Gastrocnemius medialis (tissue), 4 donors: ENCODE measurements at places on chromosomes 6 and 20.

DNA sequence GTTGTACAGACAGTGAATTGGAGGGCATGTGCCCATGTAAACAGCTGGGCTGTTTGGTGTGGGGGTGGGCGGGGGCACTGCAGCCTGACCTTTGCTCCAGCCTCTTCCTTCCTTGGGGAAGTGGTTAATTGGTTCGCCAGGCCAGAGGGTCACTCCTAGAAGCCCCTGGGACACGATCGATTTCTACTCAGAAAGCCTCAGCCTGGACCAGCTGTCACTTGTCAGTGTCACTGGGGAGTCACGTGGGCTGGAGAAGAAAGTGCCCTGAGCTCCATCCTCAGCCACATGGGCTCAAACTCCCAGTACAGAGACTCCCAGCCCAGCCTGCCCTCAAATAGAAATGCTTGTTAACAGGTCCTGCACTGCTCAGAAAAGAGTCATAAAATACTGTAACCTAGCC lies 423.8 kb upstream of the SULF2 start:
- DNase-seq = no peak

DNA sequence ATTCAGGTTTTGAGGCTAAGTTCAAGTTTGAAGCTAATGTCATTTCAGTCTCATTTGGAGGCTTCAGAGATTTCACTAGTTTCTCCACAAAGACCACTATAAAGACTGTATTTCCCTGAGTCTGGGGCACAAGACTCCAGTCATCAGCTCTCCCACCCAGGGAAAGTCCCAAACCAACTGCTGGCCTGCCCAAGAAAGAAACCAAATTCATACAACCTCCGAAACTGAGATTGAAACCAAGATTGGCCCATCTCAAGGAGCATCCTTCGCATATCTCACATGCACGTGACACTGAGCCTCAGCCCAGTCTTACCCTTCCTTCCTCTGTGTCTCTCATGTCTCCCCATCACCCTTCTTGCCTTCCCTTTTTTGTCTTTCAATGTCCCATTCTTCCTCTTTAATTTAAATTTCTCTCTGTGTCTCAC lies 3.5 kb upstream of the LTA start:
- no peak for DNase-seq

DNA sequence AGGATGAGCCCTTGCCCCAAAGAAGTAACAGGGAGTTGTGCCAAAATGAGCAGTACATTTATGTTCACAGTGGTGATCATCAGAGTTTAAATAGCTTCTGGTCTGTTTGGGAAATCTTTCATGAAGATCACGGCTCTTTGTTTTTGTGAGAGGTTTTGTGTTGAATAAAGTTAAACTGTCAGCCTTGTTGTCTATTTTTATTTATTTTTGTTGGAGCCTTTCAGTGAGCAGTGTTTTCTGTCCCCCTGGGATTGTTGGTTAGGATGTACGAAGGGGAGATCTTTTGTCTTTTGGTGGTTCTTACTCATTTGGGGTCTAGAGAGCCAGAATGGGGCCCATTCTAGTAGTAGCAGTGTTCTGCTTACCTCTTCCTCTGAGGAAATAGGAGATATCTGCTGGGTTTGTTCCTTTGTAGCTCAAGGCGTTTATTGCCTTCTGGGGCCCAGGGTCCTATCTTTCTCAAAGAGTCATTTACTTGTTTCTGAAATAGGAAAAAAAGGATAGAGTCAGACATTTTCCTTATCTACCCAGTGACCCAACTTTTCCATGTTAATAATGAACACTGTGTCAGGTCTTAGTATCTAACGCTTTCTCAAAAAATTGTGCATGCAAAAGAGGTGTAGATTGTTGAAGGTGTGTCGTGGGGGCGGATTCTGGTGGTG lies 157.4 kb downstream of the JARID2 start:
- no peak for DNase-seq

DNA sequence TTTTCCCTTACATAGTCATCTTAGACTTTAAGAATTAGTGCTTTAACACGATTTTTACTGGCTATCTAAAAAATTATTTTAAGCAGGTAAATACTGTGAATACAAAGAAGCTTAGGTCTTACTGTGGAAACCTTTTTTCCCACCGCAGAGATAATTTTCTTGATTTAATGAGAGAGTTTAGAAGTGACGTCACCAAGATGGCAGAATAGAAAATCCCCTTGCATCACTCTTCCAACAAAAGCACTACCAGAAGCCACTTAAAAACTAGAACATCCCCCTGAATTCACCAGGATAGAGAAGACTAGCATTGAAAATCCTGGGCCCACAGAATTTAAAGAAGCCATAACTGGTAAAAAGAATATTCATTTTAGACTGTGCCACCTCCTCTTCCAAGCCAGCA lies 375.4 kb upstream of the PTCHD4 start:
- DNase-seq = no peak

DNA sequence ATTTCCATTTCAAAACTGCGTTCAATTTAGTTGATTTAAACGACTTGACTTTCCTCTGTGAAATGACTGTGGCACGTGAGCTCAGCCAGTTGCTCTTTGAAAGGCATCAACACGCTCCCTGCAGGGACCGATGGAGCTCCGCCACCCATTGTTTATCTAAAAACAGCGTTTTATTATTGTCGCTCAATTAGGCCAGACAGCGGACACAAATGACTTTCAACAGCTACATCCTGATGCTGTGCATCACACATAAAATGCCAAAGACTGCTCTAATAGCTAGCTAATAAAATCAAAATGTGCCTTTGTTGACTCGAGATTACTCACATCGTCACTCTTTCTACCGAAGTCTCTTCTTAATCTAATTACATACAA lies 332.5 kb downstream of the CD83 start:
- no peak for DNase-seq

- DNase-seq = peak; percentile 17
Observed at GRCh38 chr20:2750491-2751251, 49.8 kb downstream of the CPXM1 start.

- no peak for DNase-seq
Observed at GRCh38 chr6:38234934-38235682, 404.6 kb downstream of the BTBD9 start.

GRCh38 chr6:154247119-154247861 lies 109.3 kb downstream of the IPCEF1 start:
- no peak for DNase-seq

DNA sequence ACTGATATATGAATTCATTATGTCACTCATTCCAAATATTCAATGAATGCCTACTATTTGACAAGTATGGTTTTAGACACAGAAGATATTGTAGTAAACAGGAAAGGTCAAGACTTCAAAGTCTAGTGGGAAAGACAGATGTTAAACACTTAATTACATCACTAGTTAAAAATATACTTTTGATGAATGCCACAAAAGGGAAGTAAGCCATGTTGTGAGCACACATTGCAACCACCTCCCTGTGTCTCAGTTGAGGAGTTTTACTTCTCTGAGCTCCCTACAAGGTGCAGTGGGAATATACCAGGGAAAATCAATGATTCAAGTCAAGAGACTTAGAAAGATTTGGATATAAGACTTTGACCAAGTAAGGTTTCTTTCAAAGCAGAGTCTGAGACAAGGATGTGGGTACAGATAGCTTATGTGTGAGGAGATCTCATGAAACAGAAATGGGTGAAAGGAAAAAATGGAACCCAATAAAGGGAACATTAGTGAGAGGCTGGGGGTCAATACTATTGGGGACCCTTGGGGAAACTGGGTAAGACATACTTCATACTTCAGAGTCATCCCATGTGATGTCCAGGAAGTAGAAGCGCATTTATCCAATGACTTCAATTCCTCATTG lies 503.7 kb downstream of the KIF16B start:
- no peak for DNase-seq

DNA sequence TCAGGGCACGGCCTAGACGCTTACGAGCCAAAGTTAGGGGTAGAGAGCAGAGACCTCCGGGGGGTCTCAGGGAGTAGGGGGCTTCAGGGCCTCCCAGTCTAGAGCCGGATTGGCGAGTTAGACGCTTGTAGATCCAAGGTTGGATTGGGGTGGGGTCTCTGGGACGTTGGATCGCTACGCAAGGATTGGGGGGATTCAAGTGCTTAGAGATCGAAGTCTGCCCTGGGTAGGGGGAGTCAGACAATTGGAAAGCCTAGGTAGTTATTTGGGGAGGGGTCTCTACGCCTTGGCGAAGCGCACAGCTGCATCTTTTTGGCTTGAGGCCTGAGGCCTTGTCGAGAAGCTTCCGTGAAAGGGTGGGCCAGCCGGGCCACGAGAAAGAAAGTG lies 469 bp downstream of the STX16 start:
- DNase-seq = no peak

- DNase-seq = no peak
Observed at GRCh38 chr20:35891375-35891774, 62.9 kb downstream of the SCAND1 start.
